ENCODE measurements at places on chromosomes 6 and 20.

- no peak for DNase-seq
These were observed 787 bp upstream of the TNFRSF6B start for GRCh38 chr20:63695424-63696305.

DNA sequence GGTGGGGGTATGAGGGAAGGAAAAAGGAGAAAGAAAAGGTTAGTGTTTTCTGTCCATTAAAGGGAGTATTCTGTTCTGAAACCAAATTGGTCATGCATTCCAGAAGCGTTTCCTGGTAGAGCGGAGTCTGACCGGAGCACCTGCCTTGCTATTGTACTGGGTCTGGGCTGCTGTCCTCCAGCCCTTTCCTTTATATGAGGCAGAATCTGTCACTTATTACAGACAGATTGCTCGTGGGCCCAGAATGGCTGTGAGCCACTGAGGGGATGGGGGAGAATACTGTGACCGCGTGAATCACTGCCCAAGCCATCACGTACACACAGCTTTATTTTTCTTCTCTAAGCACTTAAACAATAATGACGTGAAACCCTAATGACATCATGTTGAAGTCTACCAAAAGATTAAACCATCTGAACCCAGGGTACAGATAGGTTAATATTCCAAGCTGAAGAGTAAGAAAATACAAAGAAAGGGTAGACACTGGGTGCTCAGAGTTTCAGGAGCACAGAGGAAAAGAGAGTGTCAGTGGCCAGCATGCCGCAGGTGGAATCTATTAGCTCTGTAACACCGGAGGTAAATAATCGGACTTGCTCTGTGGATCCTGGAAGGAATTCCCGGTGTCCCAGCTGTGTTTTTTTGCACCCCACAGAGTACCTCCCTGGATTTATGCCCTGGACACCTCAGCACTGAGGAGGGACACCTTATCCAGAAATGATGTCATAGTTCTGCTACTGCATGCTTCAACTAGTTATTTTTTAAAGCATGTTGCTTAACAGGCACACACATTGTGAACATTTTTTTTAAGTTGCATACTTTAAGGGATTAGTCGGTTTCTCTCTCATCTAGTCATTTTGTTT is 573.3 kb downstream of the PKHD1 start:
- DNase-seq: no peak

DNA sequence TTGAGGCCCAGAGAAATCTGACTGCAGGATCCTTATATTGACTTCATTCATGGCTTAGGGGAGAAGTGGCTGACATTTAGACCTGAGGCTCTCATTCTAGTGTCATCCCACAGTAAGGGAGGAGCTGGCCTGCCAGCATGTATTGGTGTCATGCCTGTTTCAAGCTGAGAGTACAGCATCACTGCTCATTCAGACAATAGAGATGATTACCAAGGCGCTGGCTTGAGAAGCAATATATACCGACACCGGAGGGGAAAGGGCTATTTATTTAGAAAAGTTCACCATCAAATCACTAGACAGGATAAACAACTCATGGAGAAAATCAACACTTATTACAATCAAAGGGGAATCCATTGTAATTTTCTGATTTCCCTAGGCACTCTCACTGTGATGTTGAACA is 84.4 kb upstream of the HDAC2 start:
- DNase-seq: no peak

DNA sequence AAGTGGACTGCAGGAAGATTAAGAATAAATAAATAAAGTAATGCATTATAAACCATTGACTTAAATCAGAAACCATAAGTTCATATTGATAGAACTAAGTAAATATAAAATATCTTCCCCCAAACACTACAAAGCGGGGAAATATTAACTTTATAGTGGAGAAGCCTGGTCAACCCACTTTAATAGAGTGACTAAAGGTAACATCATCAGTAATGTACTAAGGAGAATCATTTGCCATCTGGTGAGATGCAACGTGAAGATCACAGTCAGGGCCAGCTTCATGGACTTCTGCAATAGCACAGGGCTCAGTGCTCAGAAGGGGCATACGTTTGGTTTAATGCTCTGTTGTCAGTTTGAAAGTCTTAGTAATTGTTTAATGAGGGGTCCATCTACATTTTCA is 58.8 kb upstream of the CD83 start:
- DNase-seq: no peak

DNA sequence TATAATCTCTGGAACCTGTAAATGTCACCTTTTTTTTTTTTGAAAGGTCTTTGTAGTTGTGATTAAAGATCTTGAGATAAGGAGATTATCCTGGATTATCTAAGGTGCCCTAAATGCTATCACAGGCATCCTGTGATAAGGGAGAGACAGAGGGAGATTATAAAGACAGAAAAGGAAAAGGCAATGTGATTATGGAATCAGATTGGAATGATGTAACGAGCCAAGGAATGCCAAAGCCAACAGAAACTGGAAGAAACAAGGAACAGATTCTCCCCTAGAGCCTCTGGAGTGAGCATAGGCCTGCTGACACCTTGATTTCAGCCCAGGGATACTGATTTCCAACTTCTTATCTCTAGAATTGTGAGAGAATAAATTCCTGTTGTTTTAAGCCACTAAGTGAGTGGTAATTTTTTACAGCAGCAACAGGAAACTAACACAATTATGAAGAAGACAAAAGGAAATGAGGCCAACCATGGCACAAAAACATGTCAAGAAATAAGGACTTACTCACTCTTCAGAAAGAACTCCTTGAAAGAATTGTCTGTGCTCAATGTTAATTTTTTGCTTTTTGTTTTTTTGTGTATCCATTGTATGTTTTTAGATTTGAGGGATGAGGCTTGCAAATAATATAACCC is 82.7 kb downstream of the CFAP61 start:
- DNase-seq: no peak

GRCh38 chr20:31566658-31567379 is 38.3 kb upstream of the ID1 start:
- peak; percentile 34 for DNase-seq

DNA sequence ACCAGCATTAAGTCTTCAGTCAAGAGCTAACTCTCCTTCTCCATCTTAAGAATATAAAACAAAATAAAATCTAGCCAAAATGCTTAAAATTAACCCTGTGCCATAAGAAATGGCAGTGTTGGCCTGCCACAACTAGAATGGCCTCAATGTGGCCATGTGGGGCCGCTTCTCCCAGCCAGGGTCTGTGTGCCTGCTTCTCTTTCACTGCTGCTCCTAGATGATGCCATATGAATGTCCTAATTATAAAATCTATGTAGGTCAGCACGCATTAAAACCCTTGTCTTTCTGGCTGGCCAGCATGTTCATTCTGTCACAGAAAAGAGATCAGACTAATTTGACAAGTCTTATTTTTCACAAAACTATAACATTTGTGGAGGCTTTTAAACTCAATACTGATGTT is 102.6 kb downstream of the C6orf118 start:
- DNase-seq: no peak

DNA sequence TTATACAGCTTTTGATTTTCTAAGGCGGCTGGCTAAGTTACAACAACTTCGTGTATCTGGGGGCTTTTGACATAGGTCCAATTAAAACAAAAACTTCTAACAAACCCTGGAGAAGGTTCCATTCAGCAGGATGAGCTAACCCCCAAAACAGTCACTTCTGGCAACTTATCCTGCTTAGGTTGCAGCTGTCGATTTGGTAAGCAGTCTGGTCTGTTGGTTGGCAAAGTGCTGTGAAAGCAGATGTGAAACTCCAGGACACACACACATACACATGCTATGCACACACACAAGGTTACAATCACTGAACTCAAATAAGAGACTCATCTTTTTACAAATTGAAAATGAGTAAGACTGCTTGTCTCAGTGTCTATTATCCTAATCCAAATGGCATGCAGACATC is 119.0 kb upstream of the STMND1 start:
- DNase-seq: no peak

DNA sequence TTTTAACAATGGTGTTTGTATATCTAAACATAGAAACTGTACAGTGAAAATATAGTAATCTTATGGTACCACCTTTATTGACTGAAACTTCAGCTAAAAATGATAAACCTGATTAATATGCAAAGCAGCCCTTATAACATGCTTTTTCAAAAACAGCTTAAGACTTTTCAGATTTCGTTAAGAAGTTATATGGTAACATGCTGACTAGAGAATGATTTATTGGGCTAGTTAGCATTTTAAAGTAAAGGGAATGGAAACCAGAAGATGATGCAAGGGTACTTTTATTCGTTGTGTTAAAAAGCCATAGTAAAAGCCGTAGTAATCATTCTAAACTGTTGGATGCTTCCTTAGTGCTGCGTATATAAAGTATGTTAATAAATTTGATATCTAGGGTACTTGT is 50.5 kb downstream of the CBFA2T2 start:
- DNase-seq: no peak

DNA sequence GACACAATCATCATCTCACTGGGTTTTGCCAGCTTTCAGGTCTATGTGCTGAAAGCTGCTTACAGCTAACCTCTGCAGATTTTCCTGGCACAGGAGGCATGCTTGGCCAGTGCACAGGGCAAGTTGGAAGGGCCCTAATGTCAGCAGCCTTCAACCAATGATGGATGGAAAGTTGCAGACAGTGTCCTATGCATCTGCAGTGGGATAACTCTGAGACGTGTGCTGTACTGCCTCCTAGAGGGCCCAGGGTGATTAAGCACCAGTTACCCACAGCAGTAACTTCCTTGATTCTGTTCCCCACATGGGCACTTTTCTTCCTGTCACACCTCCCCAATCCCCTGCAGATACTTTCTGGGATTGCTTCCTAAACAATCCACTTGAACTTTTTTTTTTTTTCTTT is 38.6 kb downstream of the OVOL2 start:
- DNase-seq: no peak

DNA sequence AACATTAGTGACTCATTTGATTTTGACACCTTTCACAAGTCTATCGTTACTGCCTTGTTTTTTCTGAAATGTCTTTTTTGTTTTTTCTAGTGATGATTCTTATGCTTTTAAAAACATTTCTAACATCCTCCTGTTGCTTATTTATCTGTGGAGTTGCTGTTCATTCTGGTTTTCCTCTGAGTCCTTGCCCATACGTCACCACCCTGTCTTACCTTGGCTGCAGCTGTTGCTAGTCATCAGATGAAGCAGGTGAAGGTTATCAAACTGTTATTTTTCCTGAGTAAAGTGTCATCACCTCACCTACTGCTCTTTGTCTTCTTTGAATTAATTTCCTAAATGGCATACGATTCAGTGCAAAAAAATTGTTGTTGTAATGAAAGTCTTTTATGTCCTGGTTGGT is 376.6 kb downstream of the GRIK2 start:
- DNase-seq: no peak

DNA sequence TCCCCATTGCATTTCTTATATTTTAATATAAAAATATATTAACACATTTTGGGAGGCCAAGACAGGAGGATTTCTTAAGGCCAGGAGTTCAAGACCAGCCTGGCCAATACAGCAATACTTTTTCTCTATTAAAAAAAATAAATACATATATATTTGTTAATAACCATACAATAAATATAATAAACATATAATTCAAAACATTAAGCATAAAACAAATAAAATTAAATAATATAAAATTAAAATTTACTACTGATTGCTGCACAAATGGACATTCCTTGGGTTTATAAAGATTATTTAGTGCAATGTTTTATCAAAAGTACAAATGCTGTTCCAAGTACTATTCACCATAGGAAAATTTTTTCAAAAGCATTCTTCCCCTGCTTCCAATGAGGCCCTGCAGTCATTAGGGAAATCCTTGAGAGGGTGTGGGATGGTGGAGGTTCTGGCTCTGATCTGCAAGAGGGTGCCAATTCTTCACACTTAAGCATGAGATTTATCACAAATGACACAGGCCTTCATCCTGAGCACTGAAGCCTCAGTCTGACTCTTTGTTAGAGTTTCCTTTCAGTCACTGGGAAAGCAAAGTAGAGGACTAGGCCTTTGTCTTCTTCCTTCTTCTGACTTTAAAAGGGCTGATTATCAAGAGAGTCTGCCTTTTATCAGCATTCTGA is 596.7 kb downstream of the EPM2A start:
- no peak for DNase-seq

DNA sequence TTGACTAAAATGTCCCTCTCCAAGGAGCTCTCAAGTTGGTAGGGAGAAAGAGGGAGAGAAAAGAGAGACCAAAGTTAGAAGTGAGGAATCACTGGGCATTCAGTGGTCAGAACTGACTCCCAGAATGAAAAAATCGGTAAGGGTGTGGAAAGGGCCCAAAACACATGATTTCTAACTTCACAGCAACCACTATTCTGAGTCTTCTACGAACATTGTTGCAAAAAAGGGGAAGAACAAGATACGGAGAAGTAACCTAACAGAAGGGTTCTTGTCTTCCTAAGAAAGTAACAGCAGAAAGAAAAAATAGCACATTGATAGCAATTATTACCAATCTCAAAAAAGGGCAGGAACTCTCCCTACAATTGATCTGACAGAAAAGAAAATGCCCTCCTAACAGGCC is 65.6 kb downstream of the ATP9A start:
- DNase-seq: no peak

DNA sequence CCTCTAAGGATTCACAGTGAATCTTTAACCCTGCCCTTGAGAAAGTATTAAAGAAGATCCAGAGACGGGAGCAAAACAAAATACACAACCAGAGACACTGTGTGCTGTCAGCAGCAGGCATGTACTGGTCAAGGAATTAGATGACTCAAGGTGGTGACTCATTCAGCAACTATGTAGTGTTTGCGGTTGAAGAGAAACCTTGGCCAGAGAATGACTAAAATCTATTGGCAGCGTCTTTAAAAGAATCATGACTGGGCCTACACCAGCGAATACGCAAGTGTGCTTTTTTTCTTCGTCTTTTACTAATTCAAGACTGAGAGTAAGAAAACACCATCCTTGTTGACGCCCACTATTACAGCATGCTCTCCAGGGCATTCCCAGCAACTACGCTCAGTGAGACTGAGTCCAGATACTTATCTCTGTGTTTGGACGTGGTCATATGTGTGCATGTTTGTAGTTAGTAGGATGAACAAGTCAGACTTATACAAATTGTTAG is 72.4 kb upstream of the BACH2 start:
- peak; percentile 21 for DNase-seq

DNA sequence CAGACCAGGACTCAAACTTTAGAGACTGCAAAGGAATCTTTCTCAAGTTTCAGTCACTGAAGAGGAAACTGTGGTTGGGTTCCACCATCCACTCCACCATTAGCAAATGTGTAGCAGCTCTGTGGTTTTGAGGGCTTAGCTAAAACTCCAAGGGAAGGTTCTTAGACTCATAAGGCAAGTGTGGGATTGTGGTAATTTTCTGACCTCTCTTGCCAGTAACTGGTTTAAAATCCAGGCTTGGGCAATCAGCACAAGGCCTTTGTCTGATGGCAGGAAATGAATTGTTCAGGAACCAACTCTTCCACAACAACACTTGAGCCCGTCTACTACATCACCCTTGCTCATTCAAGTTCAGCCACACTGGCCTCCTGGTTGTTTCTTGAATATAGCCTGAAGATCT is 68.6 kb upstream of the FBXL4 start:
- DNase-seq: no peak

DNA sequence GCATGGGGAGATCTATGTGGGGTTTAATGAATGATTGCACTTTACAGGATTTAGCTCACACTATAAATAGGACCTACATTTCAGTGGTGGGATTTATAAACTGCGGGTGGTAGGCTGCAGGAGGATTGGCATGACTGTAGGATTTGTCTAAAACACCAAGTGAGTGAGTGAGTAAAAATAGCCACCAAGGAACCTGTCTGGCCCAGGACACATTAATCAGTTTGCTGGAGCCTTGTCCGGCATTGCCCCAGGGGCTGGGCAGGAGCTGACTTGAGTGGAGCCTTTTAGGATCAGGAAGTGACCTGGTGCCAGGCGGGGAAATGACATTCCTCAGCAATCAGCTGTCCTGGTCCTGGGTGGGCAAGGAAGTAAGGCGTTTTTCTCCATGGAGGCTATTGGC is 278.7 kb upstream of the PRND start:
- DNase-seq: no peak

GRCh38 chr6:37946057-37946456 is 126.5 kb downstream of the ZFAND3 start:
- no peak for DNase-seq
